Left kidney (tissue), 8 donors: ENCODE measurements at places on chromosomes 6 and 20. TPM values are rescaled to one million over a fixed set of nuclear protein-coding genes. Genes with fewer than 3 reads are reported as not detected.

Gene CALHM6
- polyA plus RNA-seq, result 3.6 TPM

Gene MMS22L
- 19.0 TPM for polyA plus RNA-seq

Gene KIAA1755
- 2.1 TPM for polyA plus RNA-seq

DNA sequence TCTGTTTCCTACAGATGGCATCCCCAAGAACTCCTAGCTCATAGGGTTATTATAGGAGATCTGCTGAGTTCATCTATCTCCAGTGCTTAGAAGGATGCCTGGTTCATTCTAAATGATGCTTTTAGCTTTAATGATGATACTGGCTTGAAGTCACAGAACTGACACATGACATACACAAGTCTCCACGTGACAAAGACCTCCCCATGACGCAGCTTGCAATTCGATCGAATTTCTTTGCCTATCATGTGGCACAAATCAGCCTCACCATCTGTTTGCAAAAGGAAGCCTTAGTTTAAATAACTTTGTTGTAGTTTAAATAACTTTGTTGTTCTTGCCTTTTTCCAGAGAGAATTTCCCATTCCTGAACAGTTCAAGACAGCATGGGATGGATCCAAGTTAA lies 44.1 kb upstream of the FAM8A1 start:
- no peak for DNase-seq

DNA sequence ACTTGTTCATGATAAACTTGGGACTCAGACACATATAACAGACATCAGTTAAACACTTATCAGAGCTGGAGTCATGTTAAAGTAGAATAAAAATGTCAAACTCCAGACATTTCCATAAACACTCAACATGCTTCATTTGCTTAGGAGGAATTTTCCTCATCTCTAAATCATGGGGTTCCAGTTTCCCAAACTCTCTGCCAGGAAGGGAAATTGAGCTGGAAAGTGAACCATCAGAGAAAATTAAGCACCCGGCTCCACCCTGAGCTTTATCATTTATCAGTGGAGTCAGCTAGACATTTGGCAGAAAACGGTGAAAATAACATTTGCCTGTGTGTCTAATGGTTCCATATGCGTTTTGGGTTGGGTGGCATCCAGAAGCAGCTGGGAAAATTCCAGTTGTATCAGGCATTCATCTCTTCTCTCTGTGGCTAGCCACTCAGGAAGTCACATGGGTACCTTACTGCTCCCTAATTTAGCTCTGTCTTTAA lies 25.3 kb upstream of the ZNFX1 start:
- peak; percentile 12 for DNase-seq

GRCh38 chr20:6707321-6707831 lies 60.1 kb upstream of the BMP2 start:
- DNase-seq, result no peak
